Amniotic stem cell (primary cell): ENCODE measurements at places on chromosomes 1 and 21.

GRCh38 chr21:42695697-42696380, 42.4 kb downstream of the PDE9A start:
- DNase-seq = no peak

- DNase-seq = no peak
These were observed 39.6 kb downstream of the SLC19A1 start for GRCh38 chr21:45502600-45502999.

DNA sequence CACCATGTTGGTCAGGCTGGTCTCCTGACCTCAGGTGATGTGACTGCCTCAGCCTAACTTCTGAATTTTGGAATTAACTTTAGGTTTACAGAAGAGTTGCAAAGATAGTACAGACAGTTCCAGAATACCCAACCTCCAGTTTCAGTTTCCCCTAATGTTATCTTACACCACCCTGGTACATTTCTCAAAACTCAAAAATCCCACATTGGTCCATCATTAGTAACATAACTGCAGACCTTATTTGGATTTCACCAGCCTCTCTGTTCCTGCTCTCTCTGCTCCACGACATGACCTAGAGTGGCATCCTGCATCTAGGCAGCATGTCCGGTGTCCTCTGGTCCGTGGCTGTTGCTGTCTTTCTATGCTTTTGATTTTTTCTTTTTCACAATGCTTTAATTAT, 5.0 kb upstream of the ZC3H12A start:
- DNase-seq = no peak

DNA sequence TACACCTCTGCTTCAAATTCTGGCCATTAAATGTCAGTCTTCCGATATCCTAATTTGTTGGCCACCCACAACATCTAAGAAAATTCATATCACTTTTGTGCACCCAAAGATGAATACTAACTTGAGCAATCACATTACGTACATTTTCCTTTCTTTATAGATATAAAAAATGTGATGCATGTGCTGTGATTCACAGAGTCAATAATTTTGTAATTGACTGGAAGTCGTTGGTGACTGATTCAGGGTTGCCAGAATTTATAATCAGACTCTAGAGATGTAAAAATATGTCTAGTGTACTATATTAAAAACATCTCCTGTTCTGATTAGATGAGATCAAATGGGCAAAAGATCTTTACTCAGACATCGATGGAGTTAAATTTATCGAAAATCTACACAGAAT, 150.0 kb upstream of the KCTD3 start:
- DNase-seq = no peak

- DNase-seq = no peak
These were observed 575.5 kb downstream of the MRPL39 start for GRCh38 chr21:25031750-25032149.

DNA sequence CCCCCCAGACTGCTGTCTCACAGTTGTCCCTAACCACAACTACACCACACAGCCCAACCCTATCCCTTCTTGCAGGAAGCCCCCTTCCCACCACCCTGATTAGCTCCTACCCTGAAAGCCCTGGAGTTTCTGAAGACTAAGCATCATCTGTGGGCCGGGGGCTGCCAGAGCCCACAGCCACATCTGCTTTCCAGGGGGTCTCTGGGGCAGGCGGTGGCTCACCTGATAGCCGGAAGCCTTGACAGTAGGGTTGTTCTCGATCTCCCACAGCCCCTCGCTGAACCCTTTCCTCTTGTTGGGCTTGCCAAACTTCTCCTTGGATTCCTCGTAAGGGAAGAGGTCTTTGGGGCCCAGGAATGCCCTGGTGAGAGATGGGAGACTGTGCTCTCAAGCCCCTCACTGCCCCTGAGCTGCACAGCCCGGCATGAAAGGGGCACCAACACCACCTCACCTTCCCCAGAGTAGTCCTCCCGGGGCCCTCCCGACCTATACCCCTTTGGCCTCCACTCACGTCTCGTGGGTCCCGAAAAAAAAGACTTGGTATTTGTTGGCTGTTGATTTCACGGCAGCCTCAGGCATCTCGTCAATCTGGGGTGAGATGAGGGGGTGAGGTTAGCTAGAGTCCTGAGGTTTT, 4.0 kb upstream of the MRPL24 start:
- DNase-seq = no peak

- DNase-seq = no peak
These were observed 210.3 kb downstream of the URB2 start for GRCh38 chr1:229836324-229836723.

DNA sequence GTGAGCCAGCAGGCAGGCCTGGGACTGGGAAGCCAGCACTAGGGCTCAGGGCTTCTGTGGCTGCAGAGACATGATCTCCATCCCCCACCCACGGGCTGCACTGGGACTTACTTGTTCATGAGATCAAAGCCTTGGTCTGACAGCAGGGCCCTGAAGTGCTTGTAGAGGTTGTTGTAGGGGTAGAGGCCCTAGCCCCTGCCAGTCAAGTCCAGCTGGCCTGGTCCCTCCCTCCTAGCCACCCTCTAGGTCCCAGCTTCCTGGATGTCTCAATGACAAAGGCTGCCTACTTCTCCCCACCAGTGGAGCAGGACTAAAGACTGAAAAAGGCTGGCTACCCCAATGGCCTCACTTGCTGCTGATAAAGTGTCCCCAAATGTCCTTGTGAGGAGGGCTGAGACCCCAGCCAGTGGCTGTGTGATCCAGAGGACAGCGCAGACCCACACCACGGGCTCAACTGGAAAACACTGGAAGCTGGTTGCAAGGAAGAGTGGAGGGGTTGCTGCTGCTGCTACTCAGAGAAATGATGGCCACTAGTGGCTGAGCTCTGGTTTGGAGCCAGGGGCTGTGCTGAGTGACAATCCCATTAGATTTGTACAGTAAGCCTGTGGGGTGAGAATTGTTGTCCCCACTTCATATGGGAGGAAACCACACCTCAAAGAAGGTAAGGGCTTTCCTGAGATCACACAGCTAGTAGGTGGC, 1.4 kb downstream of the HTR1D start:
- no peak for DNase-seq

DNA sequence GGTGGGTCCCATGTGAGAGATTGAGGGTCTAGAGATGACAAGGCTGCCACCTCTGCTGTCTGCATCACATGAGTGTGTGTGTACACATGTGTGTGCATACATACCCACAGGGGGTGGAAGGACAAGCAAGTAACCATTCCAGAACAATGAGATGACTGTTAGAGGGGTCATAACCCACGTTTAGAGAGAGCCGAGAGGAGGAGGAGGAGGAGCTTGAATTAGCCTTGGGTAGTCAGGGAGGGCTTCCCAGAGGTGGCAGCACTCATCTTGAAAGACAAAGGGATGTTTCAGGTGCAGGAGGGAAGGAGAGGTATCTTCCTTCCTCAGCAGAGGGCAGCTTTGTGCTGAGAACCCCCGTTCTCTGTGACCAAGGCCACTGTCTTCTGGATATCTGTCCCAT, 21.3 kb downstream of the TNFRSF1B start:
- DNase-seq = no peak

DNA sequence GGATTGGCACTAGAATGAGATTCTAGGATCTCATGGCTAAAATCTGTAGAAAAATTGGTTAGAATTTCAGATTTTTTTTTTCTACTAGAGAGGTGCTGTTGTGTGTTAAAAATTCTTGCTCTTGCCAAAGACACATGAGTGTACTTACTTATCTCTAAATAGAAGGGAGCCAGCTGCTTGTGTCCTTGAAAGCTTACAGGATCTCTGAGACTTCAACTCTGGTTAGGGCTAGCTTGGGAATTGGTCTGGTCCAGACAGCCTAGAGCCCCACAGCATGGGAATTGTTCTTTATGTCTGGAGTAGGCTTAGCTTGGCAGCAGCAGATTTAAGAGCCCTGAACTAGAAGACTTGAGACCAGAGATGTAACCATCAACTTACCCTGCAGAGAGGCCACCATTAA, 37.3 kb downstream of the MACO1 start:
- no peak for DNase-seq

GRCh38 chr1:25845664-25846063, 13.6 kb downstream of the AUNIP start:
- DNase-seq = no peak

DNA sequence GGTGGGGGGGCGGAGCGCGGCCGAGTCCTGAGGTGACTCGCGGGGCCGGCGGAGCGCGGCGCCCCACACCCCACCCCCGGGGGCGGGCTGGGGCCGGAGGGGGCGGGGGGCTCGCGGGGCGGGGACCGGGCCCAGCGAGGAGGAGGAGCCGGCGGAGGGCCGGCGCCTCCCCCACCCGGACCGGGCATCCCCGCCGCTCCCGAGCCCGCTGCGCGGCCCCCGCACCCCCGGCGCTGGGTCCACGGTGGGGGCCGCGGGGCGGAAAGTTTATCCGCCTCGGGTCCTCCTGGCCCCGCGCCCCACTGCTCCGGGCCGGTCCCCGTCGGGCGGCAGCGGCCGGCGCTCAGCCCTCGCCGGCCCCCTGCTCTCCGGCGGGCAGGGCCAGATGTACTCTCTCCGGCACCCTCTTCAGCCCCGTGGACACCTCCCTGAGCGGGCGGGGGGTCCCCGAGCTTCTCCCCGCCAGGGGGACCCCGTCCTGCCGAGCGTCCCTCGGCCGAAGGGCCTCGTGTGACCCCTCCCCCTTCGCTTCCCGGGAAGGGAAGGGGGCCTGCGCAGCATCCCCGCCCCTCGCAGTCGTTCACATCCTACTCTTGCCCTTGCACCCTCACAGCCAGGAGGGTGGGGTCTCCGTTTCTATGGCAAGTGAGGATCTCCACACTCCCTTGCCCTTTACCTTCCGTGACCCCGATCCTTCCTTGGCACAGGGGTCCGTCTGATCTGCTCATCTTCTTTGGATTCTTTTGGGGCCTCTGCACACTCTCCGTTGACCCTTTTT, 663 bp downstream of the CAMTA1 start:
- DNase-seq = no peak

DNA sequence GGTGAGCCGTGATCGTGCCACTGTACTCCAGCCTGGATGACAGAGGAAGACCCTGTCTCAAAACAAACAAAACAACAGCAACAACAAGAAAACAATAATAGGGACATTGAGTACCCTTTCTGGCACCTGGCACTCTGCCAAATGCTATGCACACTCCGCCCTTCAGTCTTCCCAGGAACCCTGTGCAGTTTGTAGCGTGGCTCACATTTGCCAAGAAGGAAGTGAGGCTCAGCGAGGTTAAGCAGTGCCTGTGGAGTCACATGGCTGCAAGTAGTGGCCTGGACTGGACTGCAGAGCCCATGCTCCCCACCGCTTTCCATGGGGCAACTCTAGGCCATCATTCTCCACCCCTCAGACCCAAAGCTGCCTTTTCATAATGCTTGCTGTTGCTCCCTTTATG, 5.3 kb upstream of the EVA1B start:
- no peak for DNase-seq

- DNase-seq = no peak
These were observed 85.3 kb downstream of the VPS13D start for GRCh38 chr1:12315146-12315545.

DNA sequence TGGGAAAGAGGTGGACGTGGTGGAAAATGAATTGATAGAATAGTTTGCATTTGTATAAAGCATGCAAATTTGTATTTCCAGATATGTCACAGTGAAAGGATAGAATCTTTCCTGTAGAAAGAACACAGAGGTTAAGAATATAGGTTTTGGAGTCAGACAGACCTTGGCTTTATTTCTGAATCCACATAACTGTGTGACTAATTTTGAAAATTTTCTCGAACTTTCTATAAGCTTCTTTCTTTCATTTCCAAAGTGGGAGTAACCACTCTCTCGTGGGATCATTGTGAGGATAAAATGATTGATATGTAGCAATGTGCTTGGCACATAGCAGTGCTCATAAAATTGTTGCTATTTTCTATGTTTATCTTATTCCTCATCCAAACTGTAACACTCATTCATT, 108.8 kb downstream of the DISC1 start:
- DNase-seq = no peak

GRCh38 chr1:218779341-218780100, 394.2 kb upstream of the LYPLAL1 start:
- no peak for DNase-seq

DNA sequence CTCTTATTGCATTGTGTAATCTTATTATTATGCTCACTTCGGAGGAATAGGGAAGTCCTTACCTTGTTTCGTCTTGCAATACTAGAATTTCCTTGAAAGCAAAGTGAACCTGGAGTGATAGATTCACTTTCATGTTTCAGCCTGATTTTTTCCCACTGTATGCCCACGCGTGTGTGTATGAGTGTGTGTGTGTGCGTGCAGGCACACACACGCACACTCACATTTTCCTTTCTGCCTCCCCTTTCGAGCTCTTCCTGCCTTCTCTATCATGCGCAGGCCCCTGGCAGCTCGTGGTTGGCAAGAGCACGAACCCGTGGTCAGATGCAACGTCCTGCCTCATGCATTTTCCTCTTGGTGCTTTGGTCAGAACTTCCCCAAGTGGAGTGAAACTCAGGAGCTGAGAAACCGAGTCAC, at the start of gene GCSAML:
Gene GCSAML, plus strand, starts transcription at position 366 of the 414 bp plus-strand sequence. CDS start 58 bp downstream, outside the sequence.
- no peak for DNase-seq
